Activated T-helper 1 cell treated with Interleukin-2 at 50 U/mL for 16 hours (primary cell): ENCODE measurements at places on chromosomes 4 and X.

- DNase-seq, result no peak
Observed at GRCh38 chrX:72314881-72315280, 9.2 kb upstream of the CITED1 start.

DNA sequence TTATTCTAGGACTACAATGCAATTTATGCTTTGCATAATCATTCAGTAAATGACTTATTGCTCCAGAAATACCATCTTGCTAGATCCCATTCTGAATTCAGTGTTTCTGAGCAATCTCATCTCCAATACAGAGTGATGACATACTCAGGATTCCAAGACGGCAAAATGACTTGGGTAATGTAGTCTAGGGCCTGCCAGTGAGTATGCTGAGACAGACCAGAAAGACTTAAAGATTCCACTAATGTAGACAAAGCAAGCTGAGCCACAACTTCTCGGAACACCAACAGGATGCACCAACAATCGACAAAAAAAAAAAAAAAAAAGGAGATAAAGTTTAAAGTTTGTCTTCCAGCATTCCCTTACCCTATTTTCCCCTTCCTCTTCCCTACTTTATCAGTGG is 919 bp upstream of the SEC24B start:
- DNase-seq, result no peak

- no peak for DNase-seq
Observed at GRCh38 chr4:41613821-41614220, 75.9 kb downstream of the LIMCH1 start.

DNA sequence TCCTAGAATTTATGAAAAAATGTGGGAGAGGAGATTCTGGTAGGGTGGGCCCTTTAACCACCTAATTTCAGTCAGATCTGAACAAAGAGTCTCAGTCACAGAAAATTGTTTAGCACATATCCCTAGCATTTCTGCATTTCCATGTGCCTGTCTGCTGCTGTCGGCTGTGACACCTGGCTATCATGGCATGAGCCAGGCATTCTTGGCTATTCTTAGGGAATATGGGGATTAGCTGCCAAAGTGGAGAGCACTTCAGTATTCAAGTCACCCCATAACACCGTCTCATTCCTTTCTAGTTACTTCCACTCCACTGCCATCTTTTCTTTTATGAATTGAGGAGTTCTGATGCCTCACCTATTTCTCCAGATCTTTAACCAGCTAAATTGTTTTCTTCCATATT is 211.5 kb downstream of the FRAS1 start:
- DNase-seq, result no peak

DNA sequence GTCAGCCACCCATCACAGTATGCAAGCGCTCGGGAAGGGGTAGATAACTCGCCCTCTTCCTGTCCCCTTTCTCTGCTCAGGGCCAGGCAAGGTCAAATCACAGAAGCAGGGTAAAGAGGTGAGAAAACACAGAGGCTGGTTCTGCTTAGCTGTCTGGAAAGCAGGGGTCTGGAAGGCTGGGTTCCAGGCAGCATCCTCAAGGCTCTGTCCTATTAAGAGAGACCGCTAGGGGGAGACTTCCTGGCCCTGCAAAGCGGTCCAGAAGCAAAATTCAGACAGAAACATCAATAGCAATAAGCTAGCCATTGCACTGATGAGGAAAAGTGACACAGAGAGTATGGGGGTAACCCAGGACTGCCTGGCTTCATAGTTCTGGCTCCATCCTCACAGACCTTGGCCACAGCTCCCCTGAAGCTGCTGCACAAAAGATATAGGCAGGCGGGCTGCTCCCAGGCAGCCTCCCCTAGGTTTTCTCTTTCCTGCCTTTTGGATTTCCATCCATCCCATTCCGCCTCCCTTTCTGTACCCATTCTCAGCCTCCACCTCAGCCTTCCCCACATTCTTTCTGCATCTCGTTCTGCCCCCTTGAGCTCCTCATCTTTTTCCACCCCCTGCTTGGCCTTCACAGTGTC is 308.5 kb downstream of the EVC2 start:
- DNase-seq, result no peak

DNA sequence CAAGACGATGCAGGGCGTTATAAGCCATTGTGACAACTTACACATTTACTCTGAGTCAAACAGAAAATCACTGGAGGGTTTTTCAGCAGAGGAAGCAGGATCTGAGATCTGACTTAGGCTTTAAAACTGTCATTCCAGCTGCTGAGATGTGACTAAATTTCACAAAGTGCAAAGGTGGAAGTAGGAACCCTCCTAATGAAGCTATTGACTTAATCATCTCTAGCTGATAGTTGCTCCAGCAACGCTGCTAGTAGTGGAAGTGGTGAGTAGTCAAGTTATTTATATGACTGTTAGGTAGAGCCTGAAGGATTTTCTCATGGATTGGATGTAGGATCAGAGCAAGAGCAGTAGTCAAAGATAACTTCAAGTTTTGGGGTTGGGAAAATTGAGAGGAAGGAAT is 218.6 kb downstream of the GRID2 start:
- DNase-seq, result no peak

DNA sequence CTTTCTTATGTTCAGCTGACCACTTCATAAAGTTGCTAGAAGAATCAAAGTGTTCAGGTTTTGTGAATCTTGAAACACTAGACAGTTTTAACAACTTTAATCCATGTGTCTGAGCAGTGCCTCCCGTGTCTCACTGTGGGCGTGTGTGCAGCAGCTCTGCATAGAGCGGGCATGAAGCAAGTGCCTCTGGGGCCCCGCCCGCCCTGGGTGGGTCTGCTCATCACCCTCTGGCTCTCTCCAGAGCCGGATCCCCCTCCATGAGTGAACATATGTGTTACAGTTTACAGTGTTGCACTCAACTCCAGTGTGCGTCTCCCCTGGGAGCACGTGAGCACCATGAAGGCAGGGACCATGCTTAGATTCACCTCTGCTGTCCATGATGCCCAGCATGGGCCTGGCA is 37.6 kb upstream of the CRMP1 start:
- no peak for DNase-seq

DNA sequence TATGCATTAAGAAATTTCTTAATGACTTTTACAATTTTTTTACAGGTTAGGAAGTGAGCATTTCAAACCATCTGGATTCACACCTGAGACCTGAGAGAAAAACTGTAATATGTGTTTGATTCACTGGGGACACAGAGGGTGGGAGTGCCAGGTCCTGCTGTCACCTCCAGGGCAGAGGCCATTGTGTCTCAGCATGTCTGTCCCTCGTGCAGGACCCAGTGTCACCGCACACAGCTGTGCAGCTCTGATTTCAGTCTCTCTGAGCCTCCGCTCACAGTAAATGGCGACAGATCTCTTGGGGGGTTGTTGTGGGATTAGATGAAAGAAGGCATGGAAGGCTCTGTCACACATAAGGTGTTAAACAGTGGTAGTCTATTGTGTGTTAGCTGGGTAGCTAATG is 23.0 kb upstream of the CLDN24 start:
- DNase-seq, result no peak

- no peak for DNase-seq
Observed at GRCh38 chr4:140691369-140691768, 64.8 kb downstream of the TBC1D9 start.

GRCh38 chrX:113269203-113269602 is 428.6 kb upstream of the AMOT start:
- no peak for DNase-seq

- DNase-seq, result no peak
Observed at GRCh38 chr4:38160487-38161207, 200.4 kb downstream of the PTTG2 start.

GRCh38 chr4:56786955-56787354 is 34.5 kb downstream of the SPINK2 start:
- DNase-seq, result no peak

GRCh38 chr4:4666693-4667621 is 125.1 kb upstream of the STX18 start:
- no peak for DNase-seq

DNA sequence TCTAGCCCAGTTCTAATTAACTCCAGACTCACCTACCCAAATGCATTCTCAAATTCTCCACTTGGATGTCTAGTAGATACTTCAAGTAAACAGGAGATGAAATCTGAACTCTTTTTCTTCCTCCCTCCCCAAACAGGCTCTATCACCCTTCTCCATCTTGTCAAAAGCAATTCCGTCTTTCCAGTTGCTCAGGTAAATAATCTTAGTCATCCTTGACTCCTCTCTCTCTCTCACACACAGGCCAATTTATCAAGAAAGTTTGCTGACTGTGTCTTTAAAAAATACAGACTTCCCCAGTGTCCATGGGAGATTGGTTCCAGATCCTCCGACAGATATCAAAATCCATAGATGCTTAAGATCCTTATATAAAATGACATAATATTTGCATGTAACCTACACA is 12.9 kb downstream of the TXK start:
- DNase-seq, result no peak

DNA sequence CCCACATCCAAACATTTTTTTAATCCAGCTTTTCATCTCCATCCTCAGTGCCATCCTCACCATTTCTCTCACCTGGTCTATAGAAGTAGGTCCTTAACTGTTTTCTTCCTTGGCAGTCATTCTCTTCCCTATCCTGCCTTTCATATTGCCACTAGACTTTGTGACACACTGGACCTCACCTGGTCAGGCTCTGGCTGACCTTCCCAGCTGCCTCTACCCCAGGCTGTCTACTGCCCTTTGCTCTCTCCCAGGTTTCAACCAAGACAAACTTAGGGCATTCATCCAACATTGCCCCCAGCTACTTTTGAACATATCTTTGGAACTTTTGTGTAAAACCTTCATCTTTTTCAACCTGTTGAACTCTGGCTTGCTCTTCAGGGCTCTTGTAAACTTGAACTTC is 39.8 kb downstream of the TRAPPC11 start:
- no peak for DNase-seq
